ENCODE measurements at places on chromosomes 6 and 20.

GRCh38 chr6:166906376-166907044, 49.8 kb downstream of the RNASET2 start:
- DNase-seq, result no peak

DNA sequence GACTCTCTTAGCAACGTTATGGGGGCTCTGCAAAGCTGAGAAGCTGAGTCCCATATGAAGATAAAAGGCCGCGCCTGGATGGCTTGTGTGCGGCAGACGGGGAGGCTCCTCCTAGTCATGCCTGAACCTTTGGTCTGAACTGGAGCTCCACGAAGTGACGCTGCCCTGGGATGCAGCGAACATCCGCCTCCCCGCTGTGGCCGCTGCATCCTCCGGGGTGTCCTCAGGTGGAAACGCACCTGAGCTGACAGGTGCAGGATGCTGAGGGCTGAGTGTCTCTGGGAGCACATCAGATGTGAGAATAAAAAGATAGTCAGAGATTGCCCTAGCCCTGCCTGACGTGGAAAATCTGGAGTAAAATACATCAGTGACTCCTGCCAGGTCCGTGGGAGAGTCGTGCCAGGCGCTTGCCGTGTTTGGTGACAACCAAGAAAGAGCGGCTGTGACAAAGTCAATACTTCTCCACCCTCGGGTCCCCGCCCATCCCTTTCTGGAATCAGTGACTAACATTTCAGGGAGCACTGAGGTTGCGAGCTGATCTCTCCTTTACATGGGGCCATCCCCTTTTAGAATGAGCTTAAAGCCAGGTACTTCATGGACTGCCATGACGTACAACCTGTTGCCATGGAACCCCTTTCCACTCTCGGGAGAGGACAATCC, 162.8 kb upstream of the AFDN start:
- no peak for DNase-seq

GRCh38 chr6:163759542-163759941, 345.0 kb downstream of the QKI start:
- no peak for DNase-seq

DNA sequence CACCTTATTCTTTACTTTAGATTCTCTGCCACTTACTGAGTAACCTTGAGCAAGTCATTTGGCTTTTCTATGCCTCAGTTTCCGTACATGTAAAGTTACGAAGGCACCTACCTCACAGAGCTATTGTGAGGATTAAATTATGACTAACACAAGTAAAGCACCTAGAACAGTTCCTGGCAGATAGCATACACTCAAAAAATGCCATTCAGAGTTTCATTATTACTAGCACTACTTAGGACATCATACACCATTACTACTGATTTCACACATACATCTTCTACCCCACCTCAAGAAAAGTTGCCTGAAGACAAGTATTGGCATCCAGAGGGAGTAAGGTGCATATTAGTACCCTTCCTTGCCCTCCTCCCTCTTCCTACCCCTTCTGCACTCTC, 107.8 kb downstream of the OGFRL1 start:
- DNase-seq, result no peak
